ENCODE measurements at places on chromosomes 11 and 22.

- DNase-seq, result no peak
Measured at GRCh38 chr22:28773461-28773867, 969 bp downstream of the CCDC117 start.

DNA sequence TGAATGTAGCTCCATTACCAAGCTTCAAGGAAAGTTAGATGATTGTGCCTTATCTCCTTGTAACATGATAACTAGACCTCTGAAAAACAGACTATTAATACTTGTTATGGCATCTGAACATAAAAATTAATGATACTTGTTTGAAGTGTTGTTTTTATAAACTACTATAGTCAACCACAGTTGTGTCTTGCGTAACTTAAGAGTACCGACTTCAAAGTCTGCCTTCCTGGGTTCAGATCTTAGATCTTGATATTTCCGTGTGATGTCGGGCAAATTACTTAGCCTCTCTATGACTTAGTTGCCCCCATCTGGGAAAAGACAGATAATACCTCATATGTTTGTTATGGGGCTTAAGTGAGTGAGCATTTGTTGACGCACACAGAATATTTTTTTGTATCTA is 906.5 kb downstream of the JRKL start:
- DNase-seq, result no peak

DNA sequence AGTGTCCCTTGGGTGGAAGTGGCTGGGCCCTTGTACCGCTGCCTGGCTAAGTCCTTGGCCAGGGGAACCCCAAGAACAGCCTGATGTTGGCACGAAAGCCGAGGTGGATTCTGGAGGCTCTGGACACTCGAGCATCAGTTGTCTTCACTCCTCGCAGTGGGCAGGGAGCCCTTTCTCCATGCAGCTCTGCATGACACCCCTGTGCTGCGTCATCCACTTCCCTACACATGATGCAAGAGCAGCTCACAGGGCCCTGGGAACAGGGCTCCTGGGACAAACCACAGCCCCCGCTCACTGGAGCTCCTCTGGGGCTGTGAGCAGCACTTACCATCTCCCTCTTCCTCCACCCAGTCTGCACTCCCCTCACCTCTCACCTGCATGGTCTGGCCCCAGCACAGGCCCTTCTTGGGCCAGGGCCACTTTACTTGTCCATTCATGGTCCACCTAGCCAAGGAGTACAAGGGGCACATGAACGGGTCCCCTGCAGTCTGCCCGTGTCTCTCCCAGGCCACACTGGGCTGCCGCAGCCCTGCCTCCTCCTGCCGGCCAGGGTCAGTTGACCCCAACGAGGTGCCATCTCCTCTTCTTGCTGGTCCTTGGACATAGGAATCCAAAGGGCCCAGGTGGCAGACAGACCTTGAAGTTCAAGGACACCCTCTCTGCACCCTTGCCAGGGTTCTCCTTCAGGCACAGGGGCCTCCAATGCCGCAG is 66.5 kb downstream of the IGF2 start:
- no peak for DNase-seq

GRCh38 chr11:67632175-67632981 is 2.6 kb upstream of the NUDT8 start:
- no peak for DNase-seq

GRCh38 chr11:76203131-76203925 is 3.0 kb downstream of the WNT11 start:
- no peak for DNase-seq

DNA sequence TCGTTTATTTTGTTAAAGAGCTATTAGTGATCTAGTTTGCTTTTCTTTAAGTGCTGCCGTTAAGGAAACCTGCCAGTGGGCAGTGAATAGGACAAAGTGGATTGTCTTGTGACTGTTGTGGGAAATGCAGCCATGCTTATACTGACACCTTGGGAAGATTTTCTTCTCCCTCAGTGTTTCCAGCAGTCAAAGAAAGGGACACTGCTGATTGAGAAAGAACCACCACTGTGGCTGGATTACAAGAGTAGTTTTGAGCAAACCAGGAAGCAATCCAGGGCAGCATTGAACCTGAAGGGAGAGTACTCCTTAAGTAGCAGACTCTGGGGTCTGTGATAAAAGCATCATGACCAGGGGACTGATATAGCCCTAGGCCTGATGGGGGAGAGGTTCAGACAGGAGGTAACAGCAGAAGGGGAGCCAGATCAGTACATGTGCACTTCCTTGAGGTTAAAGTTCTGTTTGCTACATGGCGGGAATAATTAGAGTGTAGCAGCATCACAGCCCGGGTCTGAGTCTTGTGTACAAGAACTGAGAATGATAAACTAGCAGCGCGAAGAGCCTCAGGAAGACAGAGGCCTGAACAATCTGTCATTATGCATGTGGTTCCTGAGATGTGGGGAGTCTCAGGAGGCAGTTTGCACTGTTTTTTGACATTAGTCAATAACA is 167.8 kb downstream of the C11orf91 start:
- no peak for DNase-seq
